ENCODE measurements at places on chromosomes 6 and 20. TPM values are rescaled to one million over a fixed set of nuclear protein-coding genes. Genes with fewer than 3 reads are reported as not detected.

GRCh38 chr6:20846602-20847028 lies 312.4 kb downstream of the CDKAL1 start:
- peak; percentile 51 for DNase-seq

- no peak for DNase-seq
Observed at GRCh38 chr6:39850736-39851297, 58.6 kb downstream of the DAAM2 start.

- peak; percentile 16 for DNase-seq
Observed at GRCh38 chr6:40344566-40345167, 242.5 kb downstream of the LRFN2 start.

DNA sequence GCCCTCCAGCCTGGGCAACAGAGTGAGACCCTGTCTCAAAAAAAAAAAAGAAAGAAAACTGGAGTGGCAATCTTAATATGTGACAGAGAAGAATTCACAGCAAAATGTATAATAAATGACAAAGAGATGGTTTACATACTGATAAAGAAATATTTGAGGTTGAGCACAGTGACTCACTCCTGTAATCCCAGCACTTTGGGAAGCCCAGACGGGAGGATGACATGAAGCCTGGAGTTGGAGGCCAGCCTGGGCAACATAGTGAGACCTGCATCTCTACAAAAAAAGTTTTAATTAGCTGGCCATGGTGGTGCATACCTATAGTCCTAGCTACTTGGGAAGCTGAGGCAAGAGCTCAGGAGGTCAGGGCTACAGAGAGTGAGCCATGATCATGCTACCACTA lies 12.4 kb upstream of the DEFB118 start:
- no peak for DNase-seq

GRCh38 chr6:127385668-127386430 lies 42.4 kb upstream of the ECHDC1 start:
- no peak for DNase-seq

- no peak for DNase-seq
Observed at GRCh38 chr6:30913721-30914075, 340 bp upstream of the VARS2 start.

DNA sequence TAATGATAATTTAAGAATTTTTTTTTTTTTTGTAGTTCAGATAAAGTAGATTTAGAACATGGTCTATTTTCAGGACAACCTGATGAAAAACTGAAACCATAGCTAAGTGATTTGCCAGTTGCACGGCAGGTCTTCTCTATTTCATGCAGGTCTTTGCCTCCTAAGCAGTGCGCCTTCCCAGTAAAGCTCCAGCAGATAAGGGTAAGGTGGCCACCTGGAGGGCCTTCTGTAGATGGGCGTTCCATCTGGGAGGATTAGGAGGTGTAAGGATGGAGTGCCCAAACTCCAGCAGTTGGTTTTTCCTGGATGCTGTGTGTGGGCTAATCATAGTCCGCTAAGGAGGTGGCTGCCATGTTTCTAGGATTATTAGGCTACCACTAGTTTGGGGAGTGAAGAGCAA lies 107.1 kb downstream of the ARID1B start:
- no peak for DNase-seq

GRCh38 chr6:140845701-140846100 lies 1287.0 kb upstream of the GJE1 start:
- DNase-seq = no peak

- no peak for DNase-seq
Observed at GRCh38 chr20:18314786-18315406, 26.6 kb downstream of the ZNF133 start.

DNA sequence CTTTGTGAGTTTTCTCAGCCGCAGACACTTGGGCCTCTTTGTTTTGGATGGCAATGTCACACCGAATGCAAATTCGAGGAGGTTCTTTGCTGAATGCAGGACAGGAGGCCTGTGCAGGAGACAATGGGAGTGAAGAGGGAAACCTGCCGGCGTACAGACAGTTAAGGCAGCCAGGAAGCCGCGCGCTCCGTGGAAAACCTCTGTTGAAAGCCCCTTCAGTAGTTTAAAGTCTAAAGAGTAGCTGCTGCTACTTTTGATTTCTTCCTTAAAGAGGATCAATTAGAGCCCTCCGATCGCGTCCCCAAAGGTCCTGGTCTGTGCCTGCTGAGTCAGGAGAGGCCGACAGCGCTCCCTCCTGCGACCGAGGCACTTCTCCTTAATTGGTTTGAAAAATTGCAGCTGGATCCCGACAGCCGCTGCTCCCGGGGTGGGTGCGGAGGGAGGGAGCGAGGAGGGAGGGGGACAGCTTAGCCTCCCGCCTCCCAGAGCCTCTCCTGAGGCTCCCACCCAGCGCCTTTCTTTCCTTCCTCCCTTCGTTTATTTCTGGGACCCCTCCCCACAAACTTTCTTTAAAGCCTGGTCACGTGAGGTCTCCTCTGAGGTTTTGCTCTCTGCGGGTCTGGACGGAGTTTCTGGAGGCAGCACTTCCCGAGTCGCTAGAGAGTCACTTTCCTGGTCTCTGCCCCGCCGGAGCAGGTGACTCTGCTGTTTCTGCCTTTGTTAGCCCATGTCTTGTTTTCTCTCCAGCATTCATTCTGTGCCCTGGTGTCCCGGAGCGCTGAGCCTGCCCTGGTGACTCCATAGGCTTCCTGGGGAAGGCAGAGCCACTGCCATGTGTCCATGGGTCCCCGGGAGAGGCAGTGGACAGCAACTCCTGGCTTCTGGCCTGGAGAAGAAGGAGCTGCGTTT lies 22.3 kb upstream of the RPP40 start:
- DNase-seq = no peak

- no peak for DNase-seq
Observed at GRCh38 chr6:150541576-150541975, 58.1 kb upstream of the PLEKHG1 start.

- DNase-seq = no peak
Observed at GRCh38 chr6:1662534-1662933, 52.8 kb downstream of the FOXC1 start.

DNA sequence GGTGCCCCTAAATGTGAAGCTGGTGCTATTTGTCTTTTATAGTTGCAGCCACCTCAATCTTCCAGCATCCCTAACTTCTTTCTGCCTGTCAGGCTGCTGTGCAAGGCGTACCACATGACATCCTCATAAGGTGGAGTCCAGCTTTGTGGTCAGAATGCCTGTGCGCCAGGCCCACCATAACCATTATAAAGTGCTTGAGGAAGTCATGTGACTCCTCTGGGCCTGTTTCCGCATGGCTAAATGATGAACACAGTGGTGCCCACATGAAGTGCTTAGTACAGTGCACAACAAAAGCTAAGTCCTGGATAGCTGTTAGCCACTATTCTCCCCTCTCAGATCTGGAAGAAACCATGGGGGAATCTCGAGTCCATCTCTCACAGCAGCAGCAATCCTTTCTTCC lies 75.6 kb downstream of the INSM1 start:
- DNase-seq = no peak

DNA sequence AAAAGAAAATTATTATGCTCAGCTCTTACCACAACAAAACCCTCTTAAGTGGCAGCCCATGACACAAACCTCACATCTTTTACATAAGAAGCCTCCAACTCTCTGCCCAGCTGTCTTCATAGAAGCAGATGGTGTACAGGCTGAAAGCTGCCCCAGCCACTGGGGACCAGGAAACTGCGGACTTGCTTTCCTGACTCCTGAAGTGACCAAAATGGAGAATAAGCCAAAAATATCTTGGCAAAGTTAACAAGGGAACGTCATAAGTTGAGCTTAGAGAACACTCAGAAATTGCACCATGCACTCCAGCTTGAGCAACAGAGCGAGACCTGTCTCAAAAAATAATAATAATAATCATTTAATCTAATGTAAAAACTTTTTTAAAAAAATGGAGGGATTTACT lies 160.3 kb upstream of the CDYL start:
- no peak for DNase-seq

GRCh38 chr6:162708971-162709370 lies 18.6 kb downstream of the PRKN start:
- DNase-seq = no peak

- DNase-seq = no peak
Observed at GRCh38 chr6:93391965-93392364, 27.4 kb downstream of the EPHA7 start.

GRCh38 chr6:124947971-124948451 lies 14.2 kb upstream of the RNF217 start:
- no peak for DNase-seq

- peak; percentile 58 for DNase-seq
Observed at GRCh38 chr20:32483351-32484224, 101.5 kb downstream of the NOL4L start.

DNA sequence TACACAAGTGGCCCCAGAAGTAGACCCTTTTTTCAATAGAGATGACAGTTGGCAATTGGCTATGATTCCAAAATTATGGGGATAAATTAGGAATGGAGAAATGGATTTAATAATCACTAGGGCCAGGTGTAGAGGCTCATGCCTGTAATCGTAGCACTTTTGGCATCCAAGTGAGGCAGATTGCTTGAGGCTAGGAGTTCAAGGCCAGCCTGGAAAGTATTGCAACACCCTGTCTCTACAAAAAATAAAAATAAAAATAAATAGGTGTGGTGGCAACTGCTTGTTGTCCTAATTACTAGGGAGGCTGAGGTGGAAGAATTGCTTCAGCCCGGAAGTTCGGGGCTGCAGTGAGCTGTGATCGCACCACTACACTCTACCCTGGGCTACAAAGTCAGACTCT lies 60.0 kb downstream of the BMP2 start:
- DNase-seq = no peak

Gene ADGRG6
- 0.26 TPM for total RNA-seq

Gene ECHDC1
- 46.1 TPM for total RNA-seq

Gene TMEM181
- total RNA-seq = 17.4 TPM

Gene SRSF12
- total RNA-seq = not detected

Gene RAB44
- total RNA-seq = not detected

Gene COL19A1
- not detected for total RNA-seq

Measured in activated CD8-positive, alpha-beta memory T cell treated with anti-CD3 and anti-CD28 coated beads, Interleukin-2, amount 10 ng/mL, durations not matched to agents 7 days and 5 days (primary cell).